ENCODE measurements at places on chromosomes 7 and 10.

- DNase-seq = no peak
These were observed 70.0 kb downstream of the CRTAC1 start for GRCh38 chr10:97960269-97961056.

GRCh38 chr10:68330852-68331454 is 911 bp upstream of the HNRNPH3 start:
- DNase-seq = no peak

DNA sequence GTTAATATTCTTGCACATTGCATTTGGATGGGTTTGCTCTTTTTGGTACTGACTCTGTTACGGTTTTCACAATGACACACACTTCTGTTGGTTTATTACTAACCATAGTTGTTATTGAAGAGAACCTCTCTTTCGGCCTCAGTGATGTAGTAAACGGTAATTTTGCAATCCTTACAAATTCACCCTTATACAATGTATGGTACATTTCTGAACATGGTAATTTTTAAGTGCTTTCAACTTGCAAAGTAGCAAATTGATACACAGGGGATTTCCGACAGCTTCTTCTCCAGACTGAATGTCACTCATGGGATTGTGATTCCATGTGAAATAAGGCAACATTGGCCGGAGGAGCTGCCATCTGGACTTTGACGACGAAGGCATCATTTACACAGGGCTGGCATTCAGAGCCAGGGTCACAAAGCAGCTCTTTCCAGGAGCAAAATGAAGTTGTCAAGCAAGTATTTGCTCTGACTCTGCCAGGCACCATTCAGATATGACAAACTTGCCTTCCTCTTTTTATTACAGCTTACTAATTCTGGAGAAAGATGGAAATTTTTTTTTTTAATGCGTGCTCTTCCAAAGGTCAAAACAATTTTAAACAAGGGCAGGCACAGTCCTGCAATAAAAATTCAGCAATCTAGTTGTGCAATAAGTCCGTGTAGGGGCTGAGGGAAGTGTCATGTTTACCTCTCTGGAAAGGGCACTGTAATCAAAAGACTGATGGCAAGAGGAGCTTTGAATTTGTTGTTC is 711.5 kb upstream of the C7orf33 start:
- DNase-seq = no peak

GRCh38 chr7:100957832-100958421 is 8.6 kb downstream of the MUC3A start:
- no peak for DNase-seq

DNA sequence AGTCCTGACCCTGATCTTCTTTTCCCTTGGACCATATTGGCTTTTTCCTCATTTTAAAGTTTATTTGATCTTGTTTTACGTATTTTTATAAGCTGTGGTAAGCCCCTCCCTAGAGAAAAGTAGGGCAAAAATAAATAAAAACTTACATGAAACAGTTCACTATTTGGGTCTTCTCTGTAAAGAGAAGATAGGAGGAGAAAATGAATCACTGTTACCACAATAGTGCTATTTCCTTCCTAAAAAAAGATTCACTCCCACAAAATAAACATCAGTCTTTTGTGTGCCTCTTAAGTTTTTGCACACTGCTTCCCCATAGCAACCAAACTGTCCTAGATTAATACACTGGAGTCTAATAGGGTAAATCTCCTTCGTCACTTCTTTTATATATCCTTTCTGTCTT is 1.4 kb upstream of the SVIL start:
- DNase-seq = no peak

DNA sequence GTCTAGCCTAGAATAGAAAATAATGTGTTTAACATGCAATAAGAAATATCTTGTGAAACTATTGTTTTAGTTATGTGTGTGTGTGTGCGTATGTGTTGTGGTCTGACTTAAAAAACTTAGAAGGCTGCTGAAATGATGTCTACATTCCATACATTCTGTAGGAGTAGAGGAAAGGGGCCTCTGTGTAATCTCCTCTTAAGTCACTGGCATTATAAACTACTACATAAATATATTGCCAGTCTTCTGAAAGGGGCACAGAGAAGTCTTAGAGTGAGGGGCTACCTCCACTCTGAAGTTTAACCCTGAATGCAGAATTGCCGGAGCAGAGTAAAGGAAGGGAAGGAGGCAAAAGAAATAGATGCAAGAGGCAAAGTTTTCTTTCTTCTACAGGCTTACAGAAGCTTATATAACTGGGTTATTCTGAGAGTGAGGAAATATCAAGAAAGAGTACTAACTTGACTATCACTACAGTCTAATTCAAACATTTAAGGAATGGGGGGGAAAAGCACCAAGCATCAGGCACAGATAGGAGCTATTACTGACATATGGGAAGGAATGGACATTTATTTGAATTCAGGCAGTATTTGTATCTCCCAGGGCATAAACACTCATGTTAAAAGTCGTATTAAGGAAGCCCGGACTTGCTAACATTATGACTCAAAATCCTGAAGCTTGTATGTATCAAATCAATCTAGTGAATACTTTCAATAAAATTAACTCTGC is 75.7 kb downstream of the DNAJC1 start:
- no peak for DNase-seq

- DNase-seq = no peak
These were observed 113.6 kb downstream of the OAT start for GRCh38 chr10:124305131-124305530.

GRCh38 chr7:158999496-158999895 is 143.1 kb downstream of the DYNC2I1 start:
- DNase-seq = no peak

GRCh38 chr7:126804604-126805003 is 448.1 kb downstream of the GRM8 start:
- no peak for DNase-seq

DNA sequence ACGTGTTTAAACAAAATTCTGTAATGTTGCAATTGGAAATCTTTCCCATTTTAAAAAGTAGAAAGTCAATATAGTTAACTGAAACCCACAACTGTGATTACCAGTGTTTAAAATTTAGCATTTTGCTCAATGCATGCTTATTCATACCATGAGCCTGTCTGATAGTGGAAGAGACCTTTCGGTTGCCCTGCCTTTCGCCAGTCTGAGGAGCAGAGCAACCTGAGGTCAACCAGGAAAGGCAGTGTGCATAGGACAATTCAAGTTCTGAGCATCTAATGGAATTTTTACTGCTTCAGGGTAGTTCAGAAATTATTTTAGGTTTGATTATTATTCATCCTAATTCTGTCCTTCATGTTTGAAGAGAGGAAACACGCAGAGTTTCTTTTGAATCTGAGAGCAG is 100.8 kb downstream of the CUBN start:
- DNase-seq = no peak

GRCh38 chr10:125068406-125068805 is 92.0 kb downstream of the CTBP2 start:
- no peak for DNase-seq
